CD4-positive, alpha-beta T cell (primary cell): ENCODE measurements at places on chromosomes 2 and 18.

DNA sequence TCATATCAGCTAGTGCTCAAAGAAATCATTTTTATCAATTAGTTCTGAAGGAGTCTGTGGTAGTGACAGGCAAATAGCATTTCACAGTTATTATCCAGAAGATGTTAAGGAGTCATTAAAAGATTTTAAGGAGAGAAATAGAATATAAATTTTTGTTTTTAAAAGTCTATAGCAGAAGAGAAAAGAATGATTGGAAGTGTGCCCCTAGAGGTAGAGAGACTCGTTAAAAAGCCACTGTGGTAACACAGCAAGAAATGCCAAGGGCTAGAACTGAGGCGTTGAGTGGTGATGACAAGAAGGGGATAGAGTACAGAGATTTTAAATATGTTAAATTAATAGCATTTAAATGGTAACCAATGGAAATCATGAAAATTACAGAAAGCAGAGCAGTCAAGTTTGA, 78.3 kb downstream of the VWC2L start:
- no peak for DNase-seq

- peak; percentile 51 for DNase-seq
These were observed 19.2 kb downstream of the DAW1 start for GRCh38 chr2:227890495-227891079.

GRCh38 chr18:59719544-59720181, 22.4 kb upstream of the CCBE1 start:
- no peak for DNase-seq

DNA sequence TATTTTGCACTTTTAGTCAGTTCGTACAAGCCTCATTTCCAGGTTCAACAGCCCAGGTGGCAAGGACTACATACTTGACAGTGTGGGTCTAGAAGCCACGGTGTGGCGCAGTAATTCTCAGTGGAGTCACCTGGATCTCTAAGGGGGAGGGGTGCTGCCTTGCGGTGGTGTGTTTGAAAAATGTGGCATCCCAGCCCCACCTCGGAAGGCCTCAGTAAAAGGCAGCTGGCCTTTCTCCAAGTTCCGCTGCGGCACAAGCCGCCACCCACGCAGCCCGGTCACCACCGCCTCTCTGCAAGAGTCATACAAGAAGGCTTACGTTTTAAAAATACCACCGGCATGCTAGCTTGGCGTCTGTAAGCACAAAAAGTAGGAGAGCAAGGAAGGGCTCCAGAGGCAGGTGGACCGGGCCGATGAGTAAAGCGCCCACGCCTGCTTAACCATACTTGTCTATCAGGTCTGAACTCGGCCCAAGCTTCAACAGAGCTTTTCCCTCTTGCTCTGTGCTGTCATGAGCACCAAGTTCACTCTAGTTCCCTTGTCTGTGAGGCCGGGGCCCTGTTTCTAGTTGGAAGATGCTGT, 49.5 kb downstream of the SPRED2 start:
- peak; percentile 70 for DNase-seq

- no peak for DNase-seq
These were observed 347.1 kb downstream of the CLIP4 start for GRCh38 chr2:29462293-29462692.

DNA sequence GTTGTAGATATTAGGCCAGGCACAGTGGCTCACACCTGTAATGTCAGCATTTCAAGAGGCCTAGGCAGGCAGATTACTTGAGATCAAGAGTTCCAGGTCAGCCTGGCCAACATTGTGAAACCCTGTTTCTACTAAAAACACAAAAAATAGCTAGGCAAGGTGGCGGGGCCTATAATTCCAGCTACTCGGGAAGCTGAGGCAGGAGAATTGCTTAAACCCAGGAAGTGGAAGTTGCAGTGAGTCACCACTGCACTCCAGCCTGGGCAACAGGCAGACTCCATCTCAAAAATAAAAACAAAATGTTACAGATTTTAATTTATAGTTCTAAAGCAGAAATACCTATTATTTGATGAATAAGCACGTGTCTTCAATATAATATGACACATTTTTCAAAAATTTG, 65.6 kb upstream of the UBXN4 start:
- no peak for DNase-seq

GRCh38 chr18:76376225-76376624, 118.8 kb downstream of the ZNF516 start:
- no peak for DNase-seq

DNA sequence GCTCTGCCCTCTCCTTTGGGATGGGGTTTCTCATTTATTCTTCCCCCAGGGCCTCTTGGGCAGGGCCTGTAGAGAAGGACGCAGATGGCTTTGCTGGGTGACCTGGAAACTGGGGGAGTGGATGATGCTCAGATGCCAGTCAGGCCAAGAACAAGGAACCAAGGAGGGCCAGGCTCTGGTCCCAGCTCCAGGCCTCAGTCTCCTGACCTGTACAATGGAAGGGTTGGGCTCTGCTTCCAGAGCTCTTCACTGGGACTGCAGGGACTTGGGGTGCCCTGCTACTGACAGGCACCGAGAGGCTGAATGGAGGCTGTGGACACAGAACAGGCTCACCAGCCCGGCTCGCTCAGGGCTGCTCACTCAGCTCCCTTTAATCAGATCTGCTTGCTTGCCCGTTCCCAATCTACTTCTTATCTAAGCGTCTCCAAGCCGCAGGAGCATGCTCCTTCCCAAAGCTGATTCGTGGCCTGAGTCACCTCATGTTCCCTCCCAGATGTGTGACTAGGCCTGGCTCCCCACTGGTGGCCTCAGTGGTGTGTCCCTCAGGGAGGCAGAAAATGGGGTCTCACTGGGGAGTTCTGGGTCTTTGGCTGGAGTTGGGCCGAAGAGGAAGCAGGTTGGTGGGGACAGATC, 82.6 kb upstream of the ODC1 start:
- no peak for DNase-seq

- DNase-seq, result no peak
These were observed 9.0 kb downstream of the RBM43 start for GRCh38 chr2:151252646-151253045.

DNA sequence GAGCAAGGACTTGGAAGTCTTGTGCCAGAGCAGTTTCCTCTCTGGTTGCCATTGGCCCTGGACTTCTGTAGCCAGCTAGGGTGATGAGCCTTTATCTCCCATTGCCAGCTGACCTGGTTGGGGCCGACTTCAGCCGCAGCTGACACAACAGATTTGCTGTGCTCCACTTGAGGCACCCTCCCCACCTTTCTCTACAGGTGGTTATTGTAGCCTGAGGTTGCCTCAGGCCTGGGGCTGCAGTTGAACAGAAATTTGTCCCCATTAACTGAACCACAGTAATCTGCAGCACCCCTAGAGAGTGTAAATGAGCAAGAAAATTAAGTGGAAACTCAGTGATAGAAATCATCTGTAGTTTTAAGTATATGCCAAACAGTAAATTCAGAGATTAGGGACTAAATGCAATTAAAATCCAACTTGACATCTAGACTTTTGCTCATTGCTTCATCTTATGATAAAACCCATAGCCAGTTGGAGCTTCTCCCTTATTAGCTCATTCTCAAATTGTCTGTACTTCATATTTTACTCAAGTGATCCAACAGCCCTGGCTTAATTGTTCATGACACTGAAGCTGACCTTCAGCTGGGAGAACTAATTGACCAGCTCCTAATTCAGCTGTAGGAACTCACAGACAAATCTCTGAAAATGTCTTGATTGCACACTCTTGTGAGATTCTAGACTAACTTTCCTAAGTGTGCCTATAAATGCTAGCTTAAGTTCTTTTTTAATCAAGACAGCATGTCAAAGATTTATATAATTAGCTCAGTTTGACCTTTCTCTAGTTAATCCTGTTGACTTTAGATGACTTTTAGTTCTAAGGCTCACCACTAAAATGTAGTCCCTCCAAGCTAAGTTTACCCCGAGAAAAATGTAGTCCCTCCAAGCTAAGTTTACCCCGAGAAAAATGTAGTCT, 48.9 kb downstream of the COPS8 start:
- DNase-seq, result no peak

DNA sequence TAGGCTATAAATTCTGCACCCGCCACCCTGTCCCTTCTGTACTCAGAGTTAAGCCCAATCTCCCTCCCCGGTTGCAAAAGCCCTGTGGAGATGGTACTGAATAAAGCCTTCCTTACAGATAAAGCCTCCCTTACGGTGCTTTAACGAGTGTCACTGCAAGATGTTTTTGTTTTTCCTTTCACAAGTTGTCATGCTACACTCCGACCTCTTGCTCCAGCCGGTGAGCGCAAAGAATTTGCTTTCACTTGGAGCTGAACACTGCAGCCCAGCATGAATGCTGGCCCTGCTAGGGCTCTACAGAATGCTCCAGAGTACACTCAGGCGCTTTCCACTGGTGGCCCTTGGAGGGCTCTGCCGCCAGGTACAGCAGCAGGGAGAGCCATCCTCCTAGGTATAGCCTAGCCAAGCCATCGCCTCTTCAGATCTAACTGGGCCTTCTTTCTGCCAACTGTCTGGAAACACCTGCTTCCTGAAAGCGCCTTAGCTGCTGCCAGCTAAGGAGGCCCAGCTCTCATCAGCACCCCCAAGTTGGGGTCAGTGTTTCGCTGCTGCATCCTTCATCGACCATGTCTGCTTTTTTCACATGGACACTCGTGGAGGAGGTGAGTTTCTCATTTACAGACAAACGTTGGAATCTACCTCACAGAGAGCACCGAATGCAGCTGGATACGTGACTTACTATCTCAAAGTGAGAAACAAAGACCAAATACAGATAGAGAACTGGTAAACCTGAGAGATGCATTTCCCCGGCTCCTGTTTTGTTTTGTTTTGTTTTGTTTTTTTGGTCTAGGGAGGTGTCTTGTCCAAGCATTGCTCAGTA, 13.4 kb upstream of the CREG2 start:
- DNase-seq, result no peak

- no peak for DNase-seq
These were observed 10.4 kb upstream of the CAVIN2 start for GRCh38 chr2:191857259-191857805.

DNA sequence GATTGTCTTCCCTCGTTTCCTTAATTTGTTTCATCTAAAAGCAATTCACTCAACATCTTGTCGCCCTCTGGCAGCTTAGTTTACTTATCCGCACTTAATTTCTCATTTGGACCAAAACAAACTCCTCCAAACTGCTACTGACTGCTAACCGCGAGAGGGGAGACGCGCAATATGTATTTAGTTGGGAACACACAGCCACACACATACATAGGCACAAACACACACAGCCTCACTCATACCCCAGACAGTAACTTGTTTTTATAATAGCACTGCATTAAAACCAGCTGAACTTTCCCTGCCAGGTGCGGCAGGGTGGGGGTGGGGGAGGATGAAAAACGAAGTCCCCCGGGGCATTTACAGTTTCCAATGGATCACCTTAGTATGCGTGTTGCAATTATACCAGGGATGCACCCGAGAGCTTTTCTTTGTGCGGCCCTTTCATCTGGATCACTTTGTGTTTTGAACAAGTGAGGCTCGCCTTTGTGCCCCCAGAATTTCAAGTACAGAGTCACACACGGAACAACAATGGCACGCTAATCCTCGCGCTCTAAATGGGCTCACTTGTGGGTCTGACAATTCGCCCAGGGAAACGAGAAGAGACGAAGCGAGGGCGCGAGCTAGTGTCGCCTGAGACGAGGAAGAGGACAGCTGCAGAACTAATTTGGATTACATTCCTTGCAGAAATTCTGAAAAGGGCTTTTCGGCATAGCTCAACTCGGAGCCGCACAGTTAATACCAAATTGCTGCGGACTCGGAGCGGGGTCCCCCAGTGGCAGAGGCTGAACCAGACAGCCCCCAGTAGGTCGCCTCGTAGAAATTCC, 2.4 kb downstream of the ERBB4 start:
- DNase-seq, result no peak

DNA sequence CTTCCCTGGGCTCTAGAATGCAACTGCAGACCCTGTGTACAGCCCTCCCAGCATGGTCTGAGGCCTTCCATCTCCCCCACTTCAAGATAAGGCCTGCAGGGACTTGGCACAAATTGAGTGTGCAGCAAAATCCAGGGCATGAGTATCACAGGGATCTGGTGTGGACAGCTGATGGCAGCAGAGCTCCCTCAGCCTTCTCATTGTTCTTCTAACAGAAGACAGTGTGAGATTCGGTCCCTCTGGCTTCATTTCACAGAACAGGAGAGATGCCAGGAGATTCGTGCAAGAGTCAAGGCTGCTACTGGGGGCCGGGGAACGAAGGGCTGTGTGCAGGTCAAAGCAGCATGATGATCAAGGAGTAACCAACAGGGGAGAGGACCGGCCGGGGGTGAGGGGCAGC, 85.8 kb downstream of the UXS1 start:
- peak; percentile 37 for DNase-seq

- DNase-seq, result no peak
These were observed 40.6 kb upstream of the FN1 start for GRCh38 chr2:215476424-215476823.

DNA sequence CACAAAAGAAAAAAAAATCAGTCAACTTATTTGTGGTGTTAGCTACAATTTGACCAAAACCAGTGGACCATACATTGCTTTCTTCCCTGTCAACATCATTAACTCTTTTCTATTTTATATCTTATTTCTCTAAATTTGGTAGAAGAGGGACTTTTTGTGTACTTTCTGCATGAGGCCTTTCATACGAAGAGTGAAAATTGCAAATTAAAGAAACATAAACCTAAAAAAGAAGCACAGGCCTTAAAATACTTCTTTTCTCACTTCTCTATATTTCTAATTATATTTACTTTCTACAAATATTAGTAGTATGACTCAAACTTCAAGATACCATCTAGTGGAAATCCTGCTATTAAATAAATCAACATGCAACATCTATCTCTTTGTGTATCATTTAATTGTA, 1073.4 kb upstream of the ZEB2 start:
- no peak for DNase-seq

GRCh38 chr2:59195851-59196250, 954.7 kb upstream of the FANCL start:
- no peak for DNase-seq
